ENCODE measurements at places on chromosomes 6 and 20.

- peak; percentile 26 for DNase-seq
Observed at GRCh38 chr6:88775866-88776571, 187.4 kb downstream of the RNGTT start.

DNA sequence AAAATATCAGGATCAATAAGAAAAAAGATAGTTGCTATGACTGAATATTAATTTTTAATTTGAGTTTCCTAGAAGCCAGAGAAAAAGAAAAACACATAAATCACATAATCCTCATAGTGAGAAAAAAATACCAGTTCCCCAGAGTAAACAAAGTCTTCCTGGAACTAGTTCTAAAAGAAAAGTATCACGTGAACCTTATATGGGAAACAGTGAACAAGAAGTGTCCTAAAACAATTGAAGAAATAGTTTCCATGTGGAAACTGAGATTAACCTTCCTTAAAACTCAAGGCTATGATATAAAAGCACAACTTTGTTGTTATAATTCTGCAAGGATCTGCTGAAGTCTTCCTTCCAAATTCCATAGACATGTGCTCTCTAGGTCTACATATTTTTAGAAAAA is 50.6 kb downstream of the RCAN2 start:
- DNase-seq: no peak

GRCh38 chr20:4962241-4962855 is 39.0 kb downstream of the SLC23A2 start:
- DNase-seq: no peak

DNA sequence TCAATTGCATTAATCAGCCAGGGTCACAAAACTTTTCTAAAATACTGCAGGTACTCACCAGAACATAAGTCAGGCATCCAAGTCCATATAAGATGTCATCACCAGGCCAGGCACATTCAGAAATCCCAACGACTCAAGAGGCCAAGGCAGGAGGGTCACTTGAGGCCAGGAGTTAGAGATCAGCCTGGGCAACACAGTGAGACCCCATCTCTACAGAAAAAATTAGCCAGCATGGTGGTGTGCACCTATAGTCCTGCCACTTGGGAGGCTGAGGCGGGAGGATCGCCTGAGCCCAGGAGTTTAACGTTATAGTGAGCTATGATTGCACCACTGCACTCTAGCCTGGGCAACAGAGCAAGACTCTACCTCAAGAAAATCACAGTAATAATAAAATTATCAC is 278.4 kb upstream of the PLN start:
- DNase-seq: no peak

- DNase-seq: no peak
Observed at GRCh38 chr6:107983811-107984210, 25.8 kb upstream of the SEC63 start.
